ENCODE measurements at places on chromosomes 11 and 22.

DNA sequence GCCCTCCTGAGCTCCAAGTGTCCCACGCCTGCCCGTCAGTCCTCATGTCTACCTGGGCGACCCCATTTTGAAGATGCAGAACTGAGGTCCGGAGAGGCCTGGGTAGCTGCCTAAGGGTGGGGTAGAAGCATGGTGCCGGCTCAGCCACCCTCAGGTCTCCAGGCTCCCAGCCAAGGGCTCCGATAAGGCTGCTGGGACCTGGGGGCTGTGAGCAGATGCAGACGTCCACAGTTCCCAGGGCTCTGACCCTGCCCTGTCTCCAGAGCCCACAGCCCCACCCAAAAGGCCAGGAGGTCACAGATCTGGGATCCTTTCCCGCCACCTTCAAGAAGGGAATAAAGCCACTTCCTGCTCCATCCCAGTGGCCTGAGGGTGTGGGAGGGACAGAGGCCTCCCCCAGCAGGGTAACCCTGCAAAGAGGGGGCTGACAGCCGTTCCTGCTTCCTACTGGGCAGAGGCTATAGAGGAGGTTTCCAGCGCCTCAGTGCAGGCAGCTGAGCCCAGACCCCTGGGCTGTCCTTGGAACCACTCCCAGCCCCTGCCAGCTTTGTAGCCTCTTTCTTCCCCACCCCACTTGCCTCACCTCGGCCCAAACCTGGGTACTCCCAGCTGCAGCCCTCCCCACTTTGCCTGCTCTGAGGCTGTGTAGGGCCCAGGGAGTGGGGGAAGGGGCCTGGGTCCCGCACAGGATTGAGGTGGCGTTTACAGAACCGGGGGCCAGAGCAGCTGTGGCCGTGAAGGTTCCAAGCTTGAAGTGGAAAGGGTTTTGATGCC is 85.5 kb downstream of the CDKN1C start:
- DNase-seq = no peak

- no peak for DNase-seq
These were observed 18.7 kb downstream of the ASPHD2 start for GRCh38 chr22:26447584-26448329.

DNA sequence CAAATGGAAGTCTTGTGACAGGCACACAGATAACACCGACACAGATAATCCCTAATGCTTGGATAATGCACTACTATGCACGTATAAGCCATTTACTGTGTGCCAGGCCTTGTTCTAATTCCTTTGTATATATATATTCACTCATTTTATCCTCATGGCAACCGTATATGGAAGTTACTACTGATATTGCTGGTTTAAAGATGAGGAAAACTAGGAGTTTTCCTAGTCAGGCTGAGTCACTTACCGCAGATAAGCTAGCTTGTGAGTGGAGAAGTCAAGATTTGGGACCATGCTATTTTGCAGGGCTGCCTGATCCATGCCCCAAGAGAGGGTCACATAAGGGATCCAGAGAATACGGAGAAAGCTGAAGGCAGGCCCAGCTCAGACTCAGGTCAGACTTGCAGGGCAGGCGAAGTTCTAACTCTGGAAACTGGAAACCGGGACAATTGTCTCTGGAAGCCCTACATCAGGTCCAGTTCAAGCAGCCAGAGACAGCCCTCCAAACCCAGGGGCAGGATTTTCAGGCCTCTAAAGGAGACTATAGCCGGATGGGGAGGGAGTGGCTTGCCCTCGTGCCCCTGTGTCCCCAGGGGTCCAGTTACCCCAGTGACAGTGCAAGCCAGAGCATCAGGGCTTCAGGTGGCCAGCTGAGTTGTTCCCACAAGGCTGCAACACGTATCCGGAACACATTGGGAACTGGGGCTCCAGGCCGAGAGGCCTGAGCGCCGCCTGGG is 534.8 kb downstream of the INSC start:
- DNase-seq = no peak

DNA sequence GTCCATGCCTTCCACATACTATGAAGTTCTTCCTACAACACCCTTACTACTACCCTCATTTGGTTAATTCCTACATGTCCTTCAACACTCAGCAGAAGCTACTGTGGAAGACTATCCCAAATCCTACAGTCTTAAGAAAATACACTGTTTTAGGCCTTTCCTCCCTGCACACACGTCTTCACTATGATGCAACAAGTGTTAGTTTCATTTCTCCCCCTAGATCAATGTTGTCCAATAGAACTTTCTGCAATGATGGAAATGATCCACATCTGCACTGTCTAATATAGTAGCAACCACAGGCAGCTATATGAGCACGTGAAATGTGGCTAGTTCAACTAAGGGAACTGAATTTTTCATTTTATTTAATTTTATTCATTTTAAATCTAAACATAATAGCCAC is 46.7 kb upstream of the CCDC34 start:
- no peak for DNase-seq

DNA sequence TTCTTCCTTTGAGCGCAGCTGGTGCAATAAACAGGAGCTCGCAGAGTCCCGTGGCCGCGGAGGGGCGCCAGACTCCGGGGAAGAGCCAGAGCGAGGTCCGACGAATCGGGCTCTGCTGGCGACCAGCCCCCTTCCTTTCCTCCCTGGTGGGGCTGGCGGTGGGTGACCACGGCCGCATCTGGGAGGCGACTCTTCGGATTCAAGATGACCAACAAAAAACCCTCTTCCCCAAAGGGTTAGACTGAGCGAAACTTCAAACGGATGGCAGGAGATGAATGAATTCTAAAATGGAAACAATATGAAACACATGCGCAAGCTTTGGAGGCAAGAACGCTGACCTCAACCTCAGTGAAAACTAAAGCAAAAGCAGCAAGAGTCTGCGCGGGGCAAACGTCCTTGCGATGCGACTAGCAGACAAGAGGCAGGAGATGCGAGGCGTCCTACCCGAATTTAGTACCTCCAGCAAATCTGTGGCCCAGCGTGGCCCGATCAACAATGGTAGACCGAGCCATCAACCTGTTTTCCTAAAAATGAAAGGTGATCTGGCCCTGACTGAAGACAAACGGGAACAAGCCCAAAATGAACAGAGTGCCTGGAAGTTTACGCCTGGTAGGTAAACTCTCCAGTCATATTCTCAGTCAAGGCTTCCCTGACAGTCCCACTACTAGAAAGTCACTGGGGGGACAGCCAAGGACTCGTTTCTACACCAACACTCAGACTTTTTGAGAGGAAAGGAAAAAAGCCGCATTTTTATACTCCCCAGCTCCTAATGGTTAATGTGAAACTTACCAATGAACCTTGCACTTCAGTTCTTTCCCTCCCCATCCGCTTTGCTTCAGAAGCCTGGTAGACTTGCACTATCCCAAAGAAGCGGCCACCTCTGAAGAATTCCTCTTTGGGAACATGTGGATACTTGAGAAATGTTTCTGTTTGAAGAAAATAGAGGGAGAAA is 11.6 kb downstream of the MMP3 start:
- DNase-seq = peak; percentile 20

DNA sequence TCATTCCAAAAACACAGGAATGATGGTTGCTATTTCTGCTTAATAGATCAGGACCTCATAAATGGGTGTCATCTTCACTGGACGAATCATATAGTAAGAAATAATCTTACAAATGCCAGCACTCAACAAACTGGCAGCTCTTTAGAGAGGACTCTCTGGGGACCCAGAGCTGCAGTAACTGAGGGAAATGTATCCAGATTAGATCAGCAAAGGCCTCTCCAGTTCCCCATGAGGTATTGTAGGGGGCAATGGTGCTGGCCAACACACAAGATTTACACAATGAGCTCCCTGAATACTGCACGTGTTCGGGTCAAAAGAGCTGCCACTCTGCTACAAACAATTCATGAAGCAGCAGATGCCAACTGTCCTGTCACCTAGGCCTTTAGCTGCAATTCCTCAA is 110.2 kb downstream of the RBFOX2 start:
- peak; percentile 49 for DNase-seq

DNA sequence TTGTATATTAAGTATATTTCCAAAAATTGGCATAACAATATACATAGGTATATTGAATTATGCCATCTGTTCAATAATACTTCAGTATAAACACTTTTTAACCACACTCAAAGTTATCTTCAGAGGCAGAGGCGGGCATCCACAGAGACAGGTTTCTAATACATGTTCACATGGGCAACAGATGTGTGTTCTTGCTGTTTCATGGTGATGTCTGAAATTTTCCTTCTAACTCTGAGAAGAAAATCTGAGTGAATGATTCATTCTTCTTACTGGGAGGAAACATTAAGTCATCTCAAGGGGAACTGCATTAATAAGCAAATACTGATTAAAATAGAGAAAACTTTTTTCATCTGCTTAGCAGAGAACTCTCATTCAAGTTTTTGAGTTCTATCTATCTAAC is 1074.5 kb downstream of the LRRC4C start:
- no peak for DNase-seq

- peak; percentile 16 for DNase-seq
These were observed 885 bp downstream of the TRMU start for GRCh38 chr22:46336119-46337078.
